Amniotic epithelial cell (primary cell): ENCODE measurements at places on chromosomes 12 and 14.

DNA sequence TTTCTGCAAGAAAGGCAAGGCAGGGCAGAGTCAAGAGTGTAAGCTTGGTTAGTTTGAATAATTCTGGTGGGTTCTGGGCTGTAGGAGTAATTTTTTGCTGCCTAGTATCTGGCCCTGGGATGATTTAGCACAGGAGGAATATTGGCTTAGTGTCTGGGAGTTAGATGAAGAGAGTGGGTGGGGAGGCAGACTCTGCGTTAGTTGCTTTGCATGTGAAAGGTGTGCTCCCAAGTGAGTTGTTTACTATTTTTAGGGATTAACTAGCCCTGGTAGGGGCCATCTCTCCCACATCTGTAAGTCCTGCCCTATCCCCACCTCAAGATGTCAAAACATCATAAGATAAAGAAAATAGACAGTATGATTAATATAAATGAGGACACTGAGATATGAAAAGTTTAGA is 249.7 kb downstream of the LRIG3 start:
- no peak for DNase-seq

GRCh38 chr14:102750376-102750775 is 26.9 kb upstream of the TRAF3 start:
- DNase-seq: no peak

GRCh38 chr14:98953551-98954348 is 318.2 kb downstream of the BCL11B start:
- DNase-seq: peak; percentile 3

DNA sequence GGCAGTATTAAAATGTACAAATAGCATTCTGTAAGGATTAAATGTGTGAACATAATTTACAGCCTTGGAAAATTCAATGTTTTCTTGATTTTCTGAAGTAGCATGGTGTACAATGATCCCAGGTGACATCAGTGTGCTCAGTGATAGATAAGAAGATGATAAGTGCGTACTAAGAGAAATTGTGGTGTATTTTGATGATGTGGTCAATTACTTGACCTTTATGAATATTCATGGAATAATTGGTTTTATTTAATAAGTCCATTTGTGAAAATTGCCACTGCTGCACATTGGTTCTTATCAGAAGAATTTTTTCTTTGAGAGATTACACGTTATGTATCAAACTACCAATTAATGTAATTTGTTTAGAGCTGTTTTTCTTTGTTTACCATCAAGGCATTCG is 128.8 kb downstream of the FOXG1 start:
- no peak for DNase-seq

- DNase-seq: peak; percentile 33
Measured at GRCh38 chr12:49019443-49020324, 1.1 kb upstream of the PRKAG1 start.

- DNase-seq: peak; percentile 44
Measured at GRCh38 chr14:103091041-103091882, 3.3 kb upstream of the EXOC3L4 start.

DNA sequence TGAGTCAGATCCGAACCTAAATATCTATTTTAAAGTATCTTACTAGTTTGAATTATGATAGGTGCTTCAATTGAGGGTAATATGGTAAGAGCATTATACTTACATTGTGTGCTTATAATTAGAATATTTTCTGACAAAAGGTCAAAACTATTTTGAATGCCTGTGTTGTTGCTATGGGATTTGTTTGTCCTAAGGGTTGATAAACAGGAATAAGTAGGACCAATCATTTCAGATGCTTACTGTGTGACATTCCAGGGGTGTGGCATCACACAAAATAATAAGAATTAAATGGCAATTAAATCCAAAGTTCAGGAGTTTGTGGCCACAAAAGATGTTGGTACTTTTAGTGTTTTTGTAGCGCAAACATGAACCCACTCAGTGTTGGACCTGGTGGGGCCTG is 256.2 kb upstream of the DDHD1 start:
- no peak for DNase-seq

DNA sequence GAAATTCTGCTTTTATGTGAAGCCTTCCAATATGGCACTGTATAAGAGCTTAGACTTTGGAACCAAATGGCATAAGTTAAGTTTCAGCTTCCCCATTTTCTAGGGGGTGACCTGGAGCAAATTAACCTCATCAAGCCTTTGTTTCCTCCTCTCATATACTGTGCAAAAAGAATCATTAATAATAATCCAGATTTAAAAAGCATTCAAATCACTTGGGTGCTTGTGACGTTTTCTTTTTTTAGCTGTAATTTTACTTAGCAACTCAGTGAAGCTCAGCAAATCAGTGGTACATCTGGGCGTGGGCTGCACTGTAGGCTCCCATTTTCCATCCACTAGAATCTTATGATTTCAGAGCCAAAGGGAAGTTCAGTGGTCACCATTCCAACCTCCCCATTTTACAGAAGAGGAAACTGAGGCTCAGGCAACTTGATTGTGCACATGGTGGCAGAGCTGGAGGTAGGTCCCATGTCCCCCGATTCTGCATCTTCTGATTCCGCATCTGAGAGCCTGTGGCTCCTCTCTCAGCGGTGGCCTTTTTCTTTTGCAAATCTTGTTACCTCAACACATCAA is 131.2 kb downstream of the SNAPC1 start:
- no peak for DNase-seq

DNA sequence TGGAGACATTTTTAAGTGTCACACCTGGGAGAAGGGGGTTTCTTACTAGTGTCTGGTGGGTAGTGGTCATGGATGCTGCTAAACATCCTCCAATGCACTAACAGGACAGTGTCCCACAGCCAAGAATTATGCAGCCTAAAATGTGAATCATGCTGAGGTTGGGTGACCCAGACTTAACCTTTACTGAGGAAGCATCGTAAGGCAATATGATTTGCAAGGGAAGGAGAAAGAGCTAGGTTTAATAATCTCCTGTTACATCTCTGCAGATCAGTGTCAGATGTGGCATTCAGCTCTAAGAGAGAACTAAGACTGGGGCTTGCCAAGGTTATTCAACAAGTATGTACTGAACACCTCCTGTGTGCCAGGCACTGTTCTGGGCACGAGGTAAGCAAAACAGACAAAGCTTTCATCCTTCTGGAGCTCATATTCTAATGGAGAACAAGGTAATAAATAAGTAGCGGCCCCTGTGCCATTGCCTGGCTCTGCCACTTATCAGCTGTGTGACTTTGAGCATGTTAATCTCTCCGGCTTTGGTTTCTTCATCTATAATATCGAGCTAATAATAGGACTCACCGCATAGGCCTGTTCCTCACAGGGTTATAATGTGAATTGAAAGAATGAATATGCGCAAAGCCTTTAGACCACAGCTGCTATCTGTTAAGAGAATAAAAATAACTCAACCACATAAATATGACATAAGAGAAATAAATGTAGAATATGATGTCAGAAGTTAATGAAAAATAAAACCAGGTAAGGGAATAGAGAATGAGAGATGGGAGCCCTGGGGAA is 13.5 kb upstream of the GOLGA5 start:
- peak; percentile 65 for DNase-seq

DNA sequence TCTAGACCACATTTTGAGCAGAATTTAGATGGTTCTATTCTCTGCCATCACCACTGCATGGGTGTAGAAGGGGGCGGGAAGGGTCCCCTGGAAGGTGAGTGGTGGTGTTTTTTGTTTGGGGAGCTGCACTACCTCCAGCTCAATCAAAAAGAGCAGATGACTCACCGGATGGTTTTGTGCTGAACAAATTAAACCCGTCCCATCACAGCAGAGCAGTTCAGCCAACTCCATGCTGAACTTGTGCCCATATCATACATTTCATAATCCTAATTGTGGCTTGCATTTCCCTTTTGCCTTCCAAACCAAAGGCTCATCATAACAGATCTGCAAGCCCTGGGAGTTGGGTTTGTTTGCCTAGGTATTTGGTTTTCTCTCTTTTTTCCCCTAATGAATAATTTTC is 53.0 kb upstream of the RPH3A start:
- DNase-seq: no peak

DNA sequence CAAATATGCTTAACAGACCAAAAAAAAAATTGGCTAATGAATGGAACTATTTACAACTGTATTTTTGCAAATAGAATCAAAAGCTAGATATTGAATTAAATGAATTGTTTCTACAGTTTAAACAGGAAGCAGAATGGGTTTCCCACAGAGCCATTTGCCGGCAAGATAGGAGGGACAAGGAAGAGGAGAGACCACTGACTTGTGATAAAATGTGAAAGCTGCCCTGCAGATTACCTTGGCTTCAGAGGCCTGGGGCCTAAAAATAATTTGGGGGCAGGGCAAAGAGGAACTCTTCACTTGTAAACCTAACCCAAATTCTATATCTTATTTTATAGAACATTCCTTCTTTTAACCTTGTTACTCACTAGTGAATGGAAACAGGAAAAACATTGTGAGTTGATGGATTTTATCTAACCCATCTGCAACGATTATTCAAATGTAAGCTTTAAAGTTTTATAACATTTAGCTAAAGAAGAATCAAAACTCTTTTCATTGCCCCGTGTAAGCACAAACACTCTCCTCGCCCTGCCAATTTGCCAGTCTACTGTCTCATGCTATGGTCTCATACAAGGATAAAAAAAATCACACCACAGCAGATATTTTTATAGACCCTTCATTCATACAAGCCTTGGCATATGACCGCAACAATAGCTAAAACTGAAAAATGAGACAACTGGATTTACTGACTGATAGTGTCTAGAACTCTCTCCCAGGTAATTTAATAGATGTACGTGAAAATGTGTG is 49.5 kb upstream of the MDM1 start:
- no peak for DNase-seq

- no peak for DNase-seq
Measured at GRCh38 chr12:51722431-51722830, 126.1 kb downstream of the FIGNL2 start.

- no peak for DNase-seq
Measured at GRCh38 chr12:60262378-60262777, 666.5 kb downstream of the SLC16A7 start.

- no peak for DNase-seq
Measured at GRCh38 chr12:111245701-111246476, 123.0 kb downstream of the PHETA1 start.

DNA sequence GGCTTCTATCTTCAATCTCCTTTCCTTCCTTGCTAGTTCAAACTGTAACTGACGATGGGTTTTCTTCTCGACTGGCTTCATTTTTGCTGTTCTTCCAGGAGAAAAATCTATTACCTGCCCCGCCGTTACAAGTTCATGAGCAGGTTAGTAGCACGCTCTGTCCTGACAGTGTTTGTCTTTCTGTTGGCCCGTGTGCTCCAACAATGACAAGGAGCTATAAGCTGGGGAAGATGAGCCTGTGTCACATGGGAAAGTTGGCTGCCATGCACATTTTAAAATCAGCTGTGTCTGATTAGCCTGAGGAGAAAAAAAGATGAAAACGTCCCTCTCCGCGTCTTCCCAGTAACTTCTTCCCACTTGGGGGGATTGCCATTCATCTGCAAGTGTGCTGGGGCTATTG is 180.2 kb downstream of the ANO4 start:
- no peak for DNase-seq

- DNase-seq: no peak
Measured at GRCh38 chr12:8475508-8476203, 19.9 kb downstream of the CLEC6A start.

DNA sequence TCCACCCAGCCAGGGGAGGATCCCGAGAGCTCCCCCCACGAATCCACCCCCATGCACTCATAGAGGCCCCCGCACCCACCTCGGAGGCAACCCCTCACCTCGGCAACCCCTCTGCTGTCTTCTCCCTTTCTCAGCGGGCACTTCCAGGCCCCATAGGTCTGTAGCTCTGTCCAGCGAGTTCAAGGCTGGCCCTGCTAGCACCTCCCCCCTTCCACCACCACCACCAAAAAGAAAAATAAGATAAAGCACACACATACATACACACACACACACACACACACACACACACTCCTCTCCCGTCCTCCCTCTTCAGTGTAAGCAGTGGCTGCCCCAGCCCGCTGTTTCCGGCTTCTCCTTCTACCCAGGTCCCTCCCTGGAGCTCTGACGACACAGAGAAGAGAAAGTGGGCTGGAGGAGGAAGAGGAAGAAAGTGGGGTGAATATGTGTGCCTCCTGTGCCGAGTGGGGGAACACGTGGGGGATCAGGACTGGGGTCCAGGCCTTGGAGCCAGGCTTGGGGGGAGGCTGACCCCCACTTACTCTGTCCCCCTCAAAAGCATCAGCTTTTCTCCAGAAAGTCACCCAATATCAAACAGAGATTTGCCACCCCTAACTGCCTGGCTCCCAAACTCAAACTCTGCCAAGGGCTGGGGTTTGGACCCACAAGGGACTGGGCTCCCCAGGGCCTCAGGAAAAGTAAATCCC is at the start of gene STAT6:
TSS of gene STAT6 (minus strand) at position 332 of the 704 bp plus-strand sequence. CDS start 3,084 bp downstream, outside the sequence.
- peak; percentile 93 for DNase-seq

DNA sequence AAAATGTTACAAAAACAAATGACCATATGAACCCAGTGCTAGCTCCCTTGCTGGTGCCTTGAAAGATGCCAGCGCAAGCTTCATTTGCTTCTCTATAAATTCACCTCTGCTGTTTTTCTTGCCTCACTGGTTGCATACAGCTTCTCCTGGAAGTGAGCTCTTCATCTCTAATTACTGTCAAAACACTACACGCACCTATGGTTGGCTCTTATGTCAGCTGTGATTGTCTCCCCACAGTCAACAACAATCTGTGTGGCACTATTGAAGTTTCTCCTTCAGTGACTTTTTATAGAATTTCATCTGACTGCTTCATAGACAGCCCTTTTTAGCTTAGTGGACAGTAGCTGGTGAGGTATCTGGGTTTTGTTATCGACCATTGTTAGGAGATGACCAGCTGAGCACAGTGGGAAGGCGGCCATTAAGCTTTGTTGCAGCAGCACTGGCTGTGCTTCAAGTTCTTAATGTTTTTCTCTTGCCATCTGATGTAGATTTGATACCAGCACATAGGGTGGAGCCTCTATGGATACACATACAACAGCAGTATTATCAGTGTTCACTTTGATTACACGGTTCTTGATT is 131.8 kb downstream of the KITLG start:
- DNase-seq: no peak

DNA sequence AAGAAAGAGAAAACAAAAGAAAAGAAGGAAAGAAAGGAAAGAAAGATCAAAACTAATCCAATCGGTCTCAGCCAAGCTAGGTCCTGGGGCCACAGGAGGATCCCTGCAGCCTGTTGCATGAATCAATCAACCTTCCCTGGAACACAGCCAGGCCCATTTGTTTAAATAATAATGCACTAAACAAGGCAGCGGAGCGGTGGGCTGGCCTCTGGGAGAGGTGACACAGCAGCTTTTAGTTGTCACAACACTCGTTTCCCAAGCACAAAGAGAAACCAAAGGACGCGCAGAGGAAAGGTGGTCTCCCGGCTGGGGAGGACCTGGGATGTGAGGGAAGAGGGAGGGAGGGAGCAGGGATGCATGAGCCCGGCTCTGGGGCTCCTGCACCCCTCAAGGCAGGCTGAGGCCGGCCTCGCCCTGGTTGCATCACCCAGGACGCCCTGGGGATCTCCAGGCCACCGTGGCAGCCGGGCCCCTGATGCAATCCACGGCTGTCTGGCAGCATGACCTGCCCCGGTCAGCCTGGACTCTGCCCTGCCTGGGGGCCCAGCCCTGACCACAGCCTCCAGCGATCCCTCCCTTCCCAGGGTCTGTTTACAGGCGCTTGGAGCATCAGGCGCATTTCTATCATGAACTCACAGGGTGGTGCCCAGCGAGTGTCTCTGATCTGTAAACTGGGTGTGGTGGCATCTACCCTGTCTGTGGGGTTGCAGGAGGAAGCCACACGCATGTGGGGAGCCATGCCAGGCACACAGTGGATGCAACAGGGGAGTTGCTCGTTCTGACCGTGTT is 32.5 kb downstream of the MMP17 start:
- peak; percentile 77 for DNase-seq
